Iris pigment epithelial cell (primary cell): ENCODE measurements at places on chromosomes 1 and 21.

DNA sequence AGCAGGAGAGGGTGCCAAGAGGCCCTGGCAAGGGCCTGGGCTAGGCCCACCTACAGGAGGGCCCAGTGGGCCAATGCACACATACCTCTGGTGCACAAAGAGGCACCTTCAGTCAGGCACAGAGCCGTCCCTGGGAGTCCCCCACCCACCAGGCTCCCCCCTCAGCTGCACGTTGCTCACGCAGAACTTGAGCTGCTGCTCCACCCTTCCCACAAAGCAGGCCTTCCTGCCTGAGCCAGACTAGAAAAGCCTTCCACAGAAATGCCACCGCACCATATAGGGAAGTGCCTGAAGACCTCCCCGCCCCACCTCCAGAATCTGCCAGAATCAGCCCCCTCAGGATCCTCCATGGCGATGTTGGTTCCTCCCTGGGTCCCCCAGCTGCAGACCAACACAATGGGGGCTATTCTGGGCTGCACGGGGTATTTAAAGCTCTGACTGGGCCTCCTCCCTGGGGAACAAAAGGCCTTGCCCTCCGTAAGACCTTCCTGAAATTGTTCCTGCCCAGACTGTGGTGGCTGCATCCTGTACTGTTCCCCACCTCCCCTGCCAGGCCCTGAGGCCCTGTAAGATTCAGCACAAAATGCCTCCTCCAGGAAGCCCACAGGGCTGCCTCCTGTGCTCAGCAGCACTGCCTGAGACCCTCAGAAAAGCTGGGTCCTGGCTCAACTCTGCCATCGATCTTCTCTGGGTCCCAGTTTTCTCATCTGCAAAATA lies 27.2 kb downstream of the HSPG2 start:
- DNase-seq: peak; percentile 63

GRCh38 chr1:246587606-246588005 lies 21.4 kb downstream of the CNST start:
- DNase-seq: peak; percentile 83

GRCh38 chr1:78340006-78340405 lies 150.8 kb upstream of the PTGFR start:
- DNase-seq: peak; percentile 90

DNA sequence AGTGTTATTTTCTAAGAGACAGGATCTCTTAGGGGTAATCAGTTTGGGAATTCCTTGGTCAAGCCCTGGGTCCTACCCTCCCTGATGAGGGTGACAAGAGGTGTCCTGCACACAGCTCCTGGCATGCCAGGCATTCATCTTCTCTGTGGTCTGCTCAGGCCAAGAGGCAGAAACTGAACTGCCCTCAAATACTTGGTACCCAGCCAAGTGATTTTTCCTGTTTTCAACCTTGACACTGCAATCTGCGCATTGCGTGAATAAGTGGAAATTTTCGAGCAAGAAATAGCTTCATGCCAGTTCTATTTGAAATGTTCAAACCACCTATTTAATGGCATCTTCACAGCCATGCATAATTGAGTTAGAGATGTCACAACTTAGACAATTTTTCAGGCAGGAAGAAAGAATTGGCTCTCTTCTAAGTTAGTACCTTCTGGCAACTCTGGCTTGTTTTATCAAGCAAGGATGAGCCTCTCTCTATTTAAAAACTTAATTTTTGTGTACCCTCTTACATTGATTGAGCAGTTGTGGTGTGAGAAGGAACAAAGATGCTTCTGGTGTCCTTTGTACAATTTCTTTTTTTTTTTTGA lies 27.0 kb downstream of the DNM3 start:
- DNase-seq: peak; percentile 15

GRCh38 chr1:223084464-223084866 lies 58.6 kb downstream of the TLR5 start:
- DNase-seq: no peak

DNA sequence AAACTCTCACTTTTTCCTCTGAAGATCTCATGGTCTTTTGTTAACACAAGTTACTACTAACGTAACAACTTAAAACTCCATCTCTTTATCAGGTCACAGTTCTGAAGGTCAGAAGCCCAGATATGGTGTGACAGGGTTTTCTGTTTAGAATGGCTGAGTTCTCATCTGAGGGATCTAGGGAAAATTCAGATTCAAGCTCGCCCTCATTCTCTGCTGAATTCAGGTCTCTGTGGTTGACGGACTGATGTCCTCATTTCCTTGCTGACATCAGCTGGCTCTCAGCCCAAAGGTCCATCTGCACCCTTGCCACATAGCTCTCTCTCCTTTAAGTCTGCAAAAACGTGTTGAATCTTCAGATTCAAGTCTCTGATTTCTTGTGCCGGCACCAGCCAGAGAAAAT lies 6.1 kb upstream of the NTPCR start:
- DNase-seq: peak; percentile 11

DNA sequence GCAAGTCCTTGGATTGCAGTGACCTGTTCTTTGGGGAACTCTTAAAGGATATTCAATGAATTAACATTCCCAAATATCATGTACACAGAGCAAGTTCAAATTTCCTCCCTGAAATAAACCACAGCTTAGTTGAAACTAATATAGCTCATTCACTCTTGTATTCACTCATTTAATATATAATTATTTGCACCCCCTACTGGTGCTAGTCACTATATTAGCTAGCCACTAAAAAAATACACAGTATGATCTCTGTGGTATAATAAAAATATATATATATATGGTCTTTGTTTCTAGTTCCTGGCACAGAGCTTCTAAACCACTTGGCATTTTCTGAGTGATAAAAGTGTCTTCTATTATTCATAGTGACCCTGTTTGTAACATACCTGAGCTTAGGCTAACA lies 177.3 kb upstream of the LYPLAL1 start:
- DNase-seq: peak; percentile 10

DNA sequence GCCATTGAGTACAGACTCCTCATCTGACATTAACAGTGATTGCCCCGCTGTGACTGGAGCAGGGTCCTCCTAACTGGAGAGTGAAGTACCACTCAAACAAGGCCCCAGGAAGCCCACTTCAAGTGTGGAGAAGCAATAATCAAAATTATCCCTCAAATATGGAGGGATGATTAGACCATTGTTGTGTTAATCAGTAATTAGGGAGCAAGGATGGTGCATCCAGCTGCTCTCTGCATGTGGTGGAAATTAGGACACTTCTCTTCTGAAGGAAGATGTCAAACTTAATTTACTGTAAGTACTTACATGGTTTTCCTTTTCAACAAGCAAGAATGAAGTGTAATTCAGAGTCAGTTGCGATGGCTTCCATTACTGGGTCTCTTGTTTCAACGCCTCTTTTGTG lies 3.4 kb upstream of the ZP4 start:
- no peak for DNase-seq

DNA sequence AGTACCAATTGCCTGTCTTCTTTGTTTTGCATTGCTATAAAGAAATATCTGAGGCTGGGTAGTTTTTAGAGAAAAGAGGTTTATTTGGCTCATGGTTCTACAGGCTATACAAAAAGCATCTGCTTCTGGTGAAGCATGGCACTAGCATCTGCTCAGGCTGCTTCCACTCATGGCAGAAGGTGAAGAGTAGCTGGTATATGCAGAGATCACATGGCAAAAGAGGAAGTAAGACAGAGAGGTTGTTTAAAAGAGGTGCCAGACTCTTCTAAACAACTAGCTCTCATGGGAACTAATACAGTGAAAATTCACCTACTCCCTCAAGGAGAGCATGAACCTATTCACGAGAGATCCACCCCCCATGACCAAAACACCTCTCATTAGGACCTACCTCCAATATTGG lies 56.7 kb upstream of the GUCA2B start:
- DNase-seq: no peak

DNA sequence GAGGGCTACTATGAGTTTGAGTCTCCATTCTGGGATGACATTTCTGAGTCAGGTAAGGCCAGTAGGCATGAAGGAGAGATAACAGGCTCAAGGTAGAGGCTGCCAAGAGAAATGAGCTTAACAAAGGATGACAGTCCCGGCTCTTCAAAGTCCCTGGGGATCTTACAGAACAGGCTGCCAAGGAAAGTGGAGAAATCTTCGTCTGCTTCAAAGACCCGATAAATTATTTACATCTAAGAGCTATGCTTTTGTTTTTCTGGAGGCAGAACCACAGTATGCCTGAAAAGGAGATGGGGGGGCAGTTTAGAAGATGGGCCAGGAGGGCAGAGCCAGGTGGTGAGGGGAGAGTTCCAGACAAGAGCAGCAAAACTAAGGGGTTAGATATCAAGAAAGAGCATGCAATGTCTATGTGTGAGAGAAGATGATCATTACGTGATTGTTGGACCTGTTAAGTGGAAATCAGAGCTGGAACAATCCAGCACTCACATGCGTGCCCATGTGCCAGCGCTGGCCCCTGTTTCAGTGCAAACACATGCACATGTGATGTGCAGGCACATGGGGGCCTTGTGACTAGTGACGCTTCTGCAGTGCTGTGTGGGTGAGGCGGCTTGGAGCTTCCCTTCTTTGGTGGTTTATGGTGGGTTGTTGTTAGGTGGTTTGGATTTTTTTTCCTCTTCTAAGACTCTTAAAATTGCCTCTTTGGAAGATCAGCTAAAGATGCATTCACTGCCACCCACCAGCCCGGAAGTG lies 25.7 kb downstream of the CAMK1G start:
- no peak for DNase-seq

- DNase-seq: no peak
Measured at GRCh38 chr1:92495392-92496063, 8.8 kb upstream of the GFI1 start.

DNA sequence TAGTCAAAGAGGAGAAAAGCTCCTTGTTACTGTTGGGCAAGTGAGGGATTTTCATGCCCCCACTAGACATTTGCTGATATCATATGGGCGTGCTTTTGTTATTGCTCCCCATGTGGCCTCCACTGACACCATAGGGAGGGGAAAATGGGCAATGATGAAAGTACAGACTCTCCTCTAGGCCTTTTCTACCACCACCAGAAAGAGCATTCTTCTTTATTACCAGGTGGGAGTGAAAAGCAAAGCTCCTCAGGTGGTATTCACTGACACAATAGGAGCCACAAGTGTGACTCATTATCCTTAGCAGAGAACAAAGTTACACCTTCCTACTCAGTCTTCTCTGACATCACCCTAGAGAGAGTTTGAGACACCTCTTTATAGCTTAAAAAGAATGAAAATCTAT lies 667.1 kb downstream of the LTN1 start:
- no peak for DNase-seq

GRCh38 chr1:2368053-2368744 lies 23.2 kb downstream of the MORN1 start:
- no peak for DNase-seq

DNA sequence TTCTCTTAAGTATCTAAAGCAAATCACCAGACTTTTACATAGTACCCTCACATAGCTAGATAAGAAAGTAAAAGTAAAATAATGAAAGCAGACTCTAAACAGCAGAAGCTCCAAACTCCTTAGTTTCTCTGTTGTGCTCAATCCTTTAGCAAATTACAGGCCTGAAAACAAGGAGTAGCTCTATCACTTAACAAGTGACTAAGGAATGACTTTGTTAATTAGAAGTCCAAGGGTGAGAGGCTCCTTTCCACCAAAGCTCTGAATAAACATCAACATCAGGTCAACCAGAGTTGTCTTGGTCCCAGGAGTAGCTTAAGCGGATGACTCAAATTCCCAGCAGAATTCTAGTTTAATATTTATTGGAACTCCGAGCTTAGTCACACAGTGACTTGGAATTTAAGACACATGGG lies 5.9 kb downstream of the NRIP1 start:
- DNase-seq: peak; percentile 79

- peak; percentile 80 for DNase-seq
Measured at GRCh38 chr1:66576645-66577044, 42.7 kb downstream of the SGIP1 start.

DNA sequence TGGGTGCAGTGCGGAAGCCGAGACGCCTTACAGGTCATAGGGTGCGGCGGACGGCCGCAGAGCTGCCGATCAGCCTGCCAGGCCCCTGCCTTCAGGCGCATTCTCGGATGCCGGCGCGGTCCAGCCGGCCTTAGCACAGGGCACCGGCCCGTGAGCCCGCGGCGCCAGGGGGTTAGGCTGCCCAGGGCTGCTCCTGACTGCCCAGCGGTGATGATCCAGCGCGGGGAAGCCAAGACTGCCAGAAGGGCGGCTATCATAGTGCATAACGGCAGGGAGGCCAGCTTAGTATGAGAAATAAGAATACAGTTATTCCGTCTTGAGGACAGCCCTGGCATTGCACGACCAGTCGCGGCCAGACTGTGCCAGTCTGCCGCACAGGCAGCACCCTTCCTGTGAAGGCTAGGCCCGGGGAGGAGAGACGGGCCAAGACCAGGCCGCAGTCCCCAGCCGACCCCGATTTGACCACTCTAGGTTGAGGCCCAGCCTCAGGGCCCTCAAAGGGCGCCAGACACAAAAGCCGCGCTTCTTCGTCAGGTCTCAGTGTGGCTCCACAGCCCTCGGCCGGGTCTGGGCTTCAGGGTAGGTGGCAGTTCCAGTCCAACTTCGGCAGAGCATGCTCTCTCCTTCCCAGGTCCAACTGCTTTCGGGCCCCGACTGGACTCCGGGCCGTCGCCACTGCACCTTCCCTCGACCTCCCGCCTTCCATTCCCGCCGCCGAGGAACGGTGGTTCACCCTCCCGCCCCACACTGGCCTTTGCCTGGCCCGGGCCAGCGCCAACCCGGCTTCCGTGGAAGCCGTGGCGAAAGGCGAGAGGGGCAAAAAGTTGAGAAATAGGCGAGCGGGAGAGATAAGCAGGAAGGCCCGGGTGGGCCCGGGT lies 829 bp downstream of the ALX3 start:
- DNase-seq: no peak

GRCh38 chr1:177077734-177078499 lies 86.6 kb downstream of the ASTN1 start:
- peak; percentile 6 for DNase-seq

GRCh38 chr1:22141554-22142314 lies 1.2 kb downstream of the WNT4 start:
- DNase-seq: no peak

GRCh38 chr1:168964478-168964877 lies 142.0 kb upstream of the ATP1B1 start:
- DNase-seq: no peak

DNA sequence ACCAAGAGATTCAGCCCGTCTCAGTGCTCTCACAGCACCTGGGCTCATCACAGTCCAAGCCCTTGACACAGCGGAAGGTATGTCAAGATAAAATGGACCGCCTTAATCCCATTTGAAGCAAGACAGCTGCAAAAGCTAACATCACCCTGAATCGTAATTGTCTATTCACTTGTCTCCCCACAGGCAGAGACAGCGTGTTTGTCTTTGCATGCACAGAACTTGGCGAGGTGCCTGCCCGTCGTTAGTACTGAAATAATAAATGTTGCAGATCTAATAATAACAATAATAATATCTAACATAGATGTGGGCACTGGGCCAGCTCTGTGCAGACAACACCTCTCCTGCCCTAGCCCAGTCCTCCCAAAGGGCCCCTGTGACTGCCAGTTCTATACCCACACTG lies 271.7 kb downstream of the NPHP4 start:
- DNase-seq: no peak

- no peak for DNase-seq
Measured at GRCh38 chr1:29548091-29548490, 311.8 kb downstream of the PTPRU start.

DNA sequence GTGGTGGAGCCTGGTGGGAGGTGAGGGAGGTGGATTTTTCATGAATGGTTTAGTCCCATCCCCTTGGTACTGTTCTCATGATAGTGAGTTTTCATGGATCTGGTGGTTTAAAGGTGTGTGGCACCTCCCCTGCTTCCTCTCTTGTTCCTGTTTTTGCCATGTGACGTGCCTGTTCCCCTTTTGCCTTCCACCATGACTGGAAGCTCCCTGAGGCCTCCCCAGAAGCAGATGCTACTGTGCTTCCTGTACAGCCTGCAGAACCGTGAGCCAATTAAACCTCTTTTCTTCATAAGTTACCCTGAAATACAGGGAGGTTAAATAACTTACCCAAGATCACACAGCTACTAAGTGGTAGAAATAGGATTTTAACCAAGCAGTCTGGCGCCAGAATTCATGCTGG lies 4.3 kb upstream of the HEYL start:
- DNase-seq: no peak
